ENCODE measurements at places on chromosomes 5 and 9.

GRCh38 chr9:69696802-69697201 lies 24.6 kb upstream of the APBA1 start:
- no peak for DNase-seq

DNA sequence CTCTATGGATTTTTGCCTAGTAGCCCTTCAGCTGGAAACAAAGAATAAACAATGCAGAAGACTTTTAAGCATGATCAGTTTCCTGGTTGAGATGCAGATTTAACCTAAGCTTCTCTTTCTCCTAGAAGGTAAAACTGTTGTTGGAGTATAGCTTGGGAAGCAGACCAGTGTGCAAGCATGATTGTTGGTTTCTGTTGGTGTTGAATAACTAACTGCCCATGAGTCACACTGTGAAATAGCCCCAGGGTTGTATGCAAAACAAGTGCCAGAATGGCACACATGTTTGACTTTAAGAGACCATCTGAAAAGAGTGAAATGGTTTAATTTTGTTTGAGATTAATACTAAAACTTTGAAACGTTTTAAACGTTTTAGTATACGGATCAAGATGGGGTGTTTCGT lies 227.1 kb downstream of the ARHGEF28 start:
- DNase-seq: no peak

- no peak for DNase-seq
Observed at GRCh38 chr9:35930989-35931388, 21.7 kb downstream of the SPAAR start.

DNA sequence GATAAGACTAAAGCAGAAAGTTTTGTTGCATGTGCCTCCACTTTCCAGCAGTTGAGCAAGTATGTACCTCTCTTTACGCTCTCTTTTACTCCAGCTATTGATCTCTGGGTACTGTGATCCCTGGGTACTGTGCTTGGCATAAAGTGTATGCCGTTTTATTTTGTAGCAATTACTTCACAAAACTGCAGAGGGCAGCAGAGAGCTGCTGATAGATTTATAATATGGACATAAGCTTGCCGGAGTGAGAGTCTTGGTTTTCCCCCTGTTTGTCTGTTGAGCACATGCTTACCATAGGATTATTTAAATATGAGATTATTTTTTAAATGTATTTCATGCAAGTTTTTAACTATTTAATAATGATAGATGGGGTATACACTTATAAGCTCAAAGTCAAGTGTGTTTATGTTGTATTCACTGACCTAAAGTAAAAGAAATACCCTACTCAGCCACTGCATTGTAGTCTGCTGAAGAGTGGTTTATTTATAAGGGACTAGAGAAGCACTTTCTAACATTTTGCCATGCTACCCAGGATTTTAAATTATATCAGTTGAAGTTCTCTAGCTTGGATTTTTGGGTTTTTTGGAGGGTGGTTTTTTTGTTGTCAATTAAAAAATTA lies 13.0 kb downstream of the TTC1 start:
- no peak for DNase-seq

- DNase-seq: no peak
Observed at GRCh38 chr9:126303488-126303887, 23.1 kb upstream of the MVB12B start.
